Nephron progenitor cell (in vitro differentiated cells): ENCODE measurements at places on chromosomes 2 and 18.

GRCh38 chr2:72738096-72738495 lies 87.7 kb downstream of the EXOC6B start:
- H3K36me3 ChIP-seq: no peaks in the 10 kb centered on the region
- no peak for DNase-seq
- H3K4me3 ChIP-seq: no peak overlapping the region

GRCh38 chr2:171157109-171157500 lies 3.6 kb downstream of the TLK1 start:
- no peaks in the 10 kb centered on the region for H3K27me3 ChIP-seq
- DNase-seq: no peak
- H3K27ac ChIP-seq: no peak overlapping the region
- peaks cover 51% of the 10 kb centered on the region for H3K4me1 ChIP-seq

DNA sequence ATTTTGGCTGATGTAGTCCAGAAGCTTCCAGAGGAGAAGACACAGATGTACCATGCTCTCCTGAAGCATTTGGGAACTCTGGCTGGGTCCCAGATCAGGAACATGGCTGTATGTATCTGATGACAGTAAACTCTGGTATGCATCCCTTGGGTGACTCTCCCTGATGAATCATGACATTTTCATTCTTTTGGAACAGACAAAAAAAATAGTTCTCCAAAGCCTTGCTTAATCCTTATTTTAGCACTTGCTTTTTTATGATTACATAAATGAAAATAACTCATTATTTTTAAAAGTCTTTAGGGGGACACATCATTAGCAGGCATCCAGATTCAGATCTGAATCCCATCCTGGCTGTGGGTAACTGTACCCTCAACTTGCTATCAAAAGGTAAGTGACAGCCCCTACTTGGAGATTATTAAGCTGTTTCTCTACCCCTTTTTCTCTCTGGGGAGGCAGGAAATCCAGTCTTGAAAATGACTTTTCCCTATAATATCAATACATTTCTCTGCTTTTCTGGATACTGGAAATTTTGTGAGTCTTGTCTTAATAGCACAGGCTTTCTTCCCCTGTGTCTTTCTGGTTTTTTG lies 23.3 kb downstream of the AOX1 start:
- no peak overlapping the region for H3K27ac ChIP-seq
- no peaks in the 10 kb centered on the region for H3K4me1 ChIP-seq
- DNase-seq: no peak

DNA sequence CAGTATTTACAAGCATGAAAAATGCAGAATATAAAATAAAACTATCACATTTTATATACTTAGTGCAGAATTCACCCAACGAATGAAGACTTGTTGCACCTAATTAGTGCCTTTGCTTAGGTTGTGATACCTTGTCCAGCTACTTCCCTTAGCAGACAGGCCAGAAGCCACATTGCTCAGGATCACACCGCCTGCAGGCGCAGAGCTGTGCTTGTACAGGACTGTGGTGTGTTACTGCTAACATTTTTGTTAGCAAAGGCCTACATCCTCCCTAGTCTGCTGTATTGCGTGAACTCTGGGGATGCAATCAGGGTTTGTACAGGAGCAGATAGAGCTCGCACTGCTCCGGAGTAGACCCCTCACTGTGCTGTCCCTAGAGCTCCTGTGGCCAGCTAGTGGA lies 336.9 kb downstream of the CBLN2 start:
- no peaks in the 10 kb centered on the region for H3K36me3 ChIP-seq
- H3K27me3 ChIP-seq: peaks cover 2% of the 10 kb centered on the region
- DNase-seq: no peak
- no peak overlapping the region for H3K27ac ChIP-seq
- H3K4me1 ChIP-seq: no peaks in the 10 kb centered on the region

DNA sequence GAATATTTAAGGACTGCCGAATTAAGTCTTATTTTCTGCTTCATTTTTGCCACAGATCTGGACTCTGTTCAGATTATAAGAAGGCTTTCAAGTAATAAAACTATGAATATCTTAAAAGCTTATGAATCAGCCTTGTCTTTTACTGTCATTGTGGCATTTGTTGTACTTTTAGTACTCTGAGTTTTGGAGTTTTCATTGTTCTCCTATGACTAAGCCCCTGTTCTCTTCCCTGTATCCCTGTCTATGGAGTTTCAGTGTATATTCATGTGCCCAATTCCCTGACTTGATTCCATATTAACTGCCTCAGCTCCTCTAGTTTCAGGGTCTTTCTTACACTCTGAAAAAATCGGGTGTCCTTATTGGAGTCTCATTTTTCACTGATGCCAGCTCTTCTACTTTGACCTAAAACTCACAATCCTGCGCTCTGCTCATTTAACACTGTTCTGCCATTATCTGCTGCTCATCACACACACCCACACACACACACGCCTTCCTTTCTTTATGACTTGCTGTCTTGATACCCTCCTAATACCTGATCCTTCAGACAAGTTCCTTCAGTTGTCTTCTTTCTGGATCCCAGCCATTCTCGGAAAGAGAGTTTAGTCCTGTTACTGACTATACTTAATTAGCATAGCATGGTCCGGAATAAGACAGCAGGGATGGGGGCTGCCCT lies 511.8 kb downstream of the CPS1 start:
- peaks cover 5% of the 10 kb centered on the region for H3K27me3 ChIP-seq
- peaks cover 4% of the 10 kb centered on the region for H3K4me1 ChIP-seq
- H3K4me3 ChIP-seq: no peak overlapping the region
- H3K36me3 ChIP-seq: no peaks in the 10 kb centered on the region

DNA sequence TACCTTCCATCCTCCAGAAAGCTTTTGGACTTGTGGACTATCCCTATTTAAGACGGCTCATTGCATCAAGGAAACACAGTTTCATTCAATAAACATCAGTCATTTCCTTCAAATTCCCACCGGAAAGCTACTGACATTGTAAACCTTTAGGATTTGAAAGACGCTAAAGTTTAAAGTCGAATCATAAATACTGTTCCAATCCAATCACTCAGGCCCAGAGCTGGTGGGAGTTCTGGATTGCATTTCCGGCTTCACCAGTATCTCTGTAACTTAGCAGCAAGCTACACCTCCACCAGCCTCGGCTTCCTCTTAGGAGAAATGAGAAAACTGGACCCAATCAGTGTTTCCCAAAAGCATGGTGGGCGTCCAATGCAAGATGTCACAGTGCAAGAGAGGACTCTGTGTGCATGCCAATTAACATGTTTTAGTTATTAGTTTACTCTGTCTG lies 1.6 kb downstream of the WDFY1 start:
- peaks cover 52% of the 10 kb centered on the region for H3K4me1 ChIP-seq
- no peaks in the 10 kb centered on the region for H3K27me3 ChIP-seq
- H3K36me3 ChIP-seq: peaks cover 23% of the 10 kb centered on the region
- no peak overlapping the region for H3K27ac ChIP-seq
- no peak for DNase-seq

GRCh38 chr18:9716780-9717563 lies 8.9 kb downstream of the RAB31 start:
- H3K27ac ChIP-seq: no peak overlapping the region
- H3K4me1 ChIP-seq: peaks cover 54% of the 10 kb centered on the region
- peaks cover 4% of the 10 kb centered on the region for H3K27me3 ChIP-seq
- H3K36me3 ChIP-seq: peaks cover 4% of the 10 kb centered on the region
- no peak overlapping the region for H3K4me3 ChIP-seq
- DNase-seq: no peak

GRCh38 chr2:189719571-189719970 lies 43.0 kb downstream of the OSGEPL1 start:
- no peaks in the 10 kb centered on the region for H3K4me1 ChIP-seq
- peaks cover 3% of the 10 kb centered on the region for H3K27me3 ChIP-seq
- H3K27ac ChIP-seq: no peak overlapping the region
- no peak for DNase-seq
- peaks cover 18% of the 10 kb centered on the region for H3K36me3 ChIP-seq
- H3K4me3 ChIP-seq: no peak overlapping the region

DNA sequence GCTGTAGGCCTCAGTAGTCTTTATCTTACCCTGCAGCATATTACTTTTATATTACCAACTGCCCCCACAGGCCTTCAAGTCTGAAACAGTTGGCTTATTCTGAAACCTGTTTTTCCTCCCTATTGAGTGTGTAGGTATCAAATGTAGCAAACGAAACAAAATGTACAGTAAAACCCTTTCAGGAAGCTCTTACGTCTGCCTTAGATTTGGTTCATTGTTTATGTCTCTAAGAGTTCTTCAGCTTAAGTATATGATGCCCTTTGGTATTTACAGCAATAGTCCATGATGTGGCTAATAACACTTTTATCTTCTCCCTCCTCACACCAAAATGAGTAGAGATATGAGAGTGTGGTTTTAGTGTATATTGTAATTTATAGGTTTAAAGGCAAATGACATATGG lies 108.8 kb downstream of the DOCK10 start:
- H3K27me3 ChIP-seq: peaks cover 17% of the 10 kb centered on the region
- H3K4me3 ChIP-seq: no peak overlapping the region
- H3K27ac ChIP-seq: no peak overlapping the region
- H3K4me1 ChIP-seq: peaks cover 3% of the 10 kb centered on the region
- no peak for DNase-seq

- DNase-seq: no peak
- H3K27ac ChIP-seq: no peak overlapping the region
- H3K4me1 ChIP-seq: peaks cover 58% of the 10 kb centered on the region
- H3K36me3 ChIP-seq: peaks cover 41% of the 10 kb centered on the region
- peaks cover 3% of the 10 kb centered on the region for H3K27me3 ChIP-seq
Observed at GRCh38 chr2:99698896-99699295, 209.1 kb upstream of the REV1 start.

- no peak for DNase-seq
- peak overlapping the region; percentile 64 for H3K27ac ChIP-seq
- H3K36me3 ChIP-seq: peaks cover 14% of the 10 kb centered on the region
- peaks cover 15% of the 10 kb centered on the region for H3K27me3 ChIP-seq
- peaks cover 35% of the 10 kb centered on the region for H3K4me1 ChIP-seq
Observed at GRCh38 chr2:120953066-120953756, 217.5 kb downstream of the GLI2 start.

- no peaks in the 10 kb centered on the region for H3K36me3 ChIP-seq
- no peak overlapping the region for H3K4me3 ChIP-seq
- DNase-seq: no peak
- peaks cover 4% of the 10 kb centered on the region for H3K27me3 ChIP-seq
- peaks cover 6% of the 10 kb centered on the region for H3K4me1 ChIP-seq
- H3K27ac ChIP-seq: no peak overlapping the region
Observed at GRCh38 chr2:195333869-195334268, 323.2 kb upstream of the SLC39A10 start.

DNA sequence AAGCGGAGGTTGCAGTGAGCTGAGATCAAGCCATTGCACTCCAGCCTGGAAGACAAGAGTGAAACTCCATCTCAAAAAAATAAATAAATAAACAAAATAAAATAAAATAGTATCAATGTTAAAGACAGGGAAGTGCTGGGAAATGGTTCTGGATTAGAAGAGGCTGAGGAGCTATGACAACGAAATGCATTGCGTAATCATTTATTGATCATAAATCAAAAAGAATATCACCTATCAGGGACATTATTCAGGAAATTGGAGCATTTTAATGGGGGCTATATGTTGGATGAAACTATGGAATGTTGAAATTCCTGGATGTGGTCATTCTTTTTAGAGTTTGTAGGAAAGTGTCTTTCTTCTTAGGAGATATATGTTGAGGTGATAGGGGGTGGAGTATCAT lies 30.9 kb upstream of the MTA3 start:
- no peak overlapping the region for H3K27ac ChIP-seq
- H3K4me1 ChIP-seq: no peaks in the 10 kb centered on the region
- H3K27me3 ChIP-seq: peaks cover 6% of the 10 kb centered on the region
- H3K4me3 ChIP-seq: no peak overlapping the region

DNA sequence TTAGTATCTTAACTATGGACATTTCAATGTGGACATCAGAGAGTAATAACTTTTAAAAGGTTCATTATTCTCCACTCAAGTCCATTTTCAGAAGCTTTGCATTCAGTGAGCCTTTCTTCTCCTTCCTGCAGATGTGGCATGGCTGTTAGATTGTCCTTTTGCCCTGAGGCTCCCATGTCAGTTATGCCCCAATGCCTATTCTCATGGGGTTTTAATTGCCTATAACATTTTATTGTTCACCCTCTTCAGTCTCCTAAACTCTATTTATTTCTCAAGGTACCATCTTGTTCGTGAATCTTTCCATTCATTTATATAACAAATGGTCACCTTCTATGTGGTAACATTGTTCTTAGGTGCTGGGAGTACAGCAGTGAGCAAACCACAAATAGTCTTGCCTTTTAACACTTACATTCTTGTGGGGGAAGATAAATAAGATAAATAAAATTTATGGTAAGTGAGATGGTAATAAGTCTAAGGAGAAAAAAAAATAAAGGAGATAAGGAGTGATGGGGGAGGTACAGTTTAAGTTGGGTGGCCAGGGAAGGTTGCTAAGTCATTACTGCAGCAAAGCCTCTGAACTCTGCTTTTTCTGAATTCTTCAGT lies 277.9 kb upstream of the SIX3 start:
- no peaks in the 10 kb centered on the region for H3K36me3 ChIP-seq
- no peak overlapping the region for H3K27ac ChIP-seq
- H3K4me1 ChIP-seq: no peaks in the 10 kb centered on the region
- DNase-seq: no peak
- H3K4me3 ChIP-seq: no peak overlapping the region

GRCh38 chr2:203852760-203853159 lies 14.8 kb upstream of the CTLA4 start:
- DNase-seq: no peak
- no peak overlapping the region for H3K27ac ChIP-seq
- no peaks in the 10 kb centered on the region for H3K36me3 ChIP-seq
- H3K27me3 ChIP-seq: peaks cover 7% of the 10 kb centered on the region

- H3K4me3 ChIP-seq: no peak overlapping the region
- peak overlapping the region; percentile 17 for H3K27ac ChIP-seq
- no peak for DNase-seq
- H3K36me3 ChIP-seq: no peaks in the 10 kb centered on the region
Observed at GRCh38 chr2:122851972-122852531, 1096.6 kb downstream of the TSN start.

DNA sequence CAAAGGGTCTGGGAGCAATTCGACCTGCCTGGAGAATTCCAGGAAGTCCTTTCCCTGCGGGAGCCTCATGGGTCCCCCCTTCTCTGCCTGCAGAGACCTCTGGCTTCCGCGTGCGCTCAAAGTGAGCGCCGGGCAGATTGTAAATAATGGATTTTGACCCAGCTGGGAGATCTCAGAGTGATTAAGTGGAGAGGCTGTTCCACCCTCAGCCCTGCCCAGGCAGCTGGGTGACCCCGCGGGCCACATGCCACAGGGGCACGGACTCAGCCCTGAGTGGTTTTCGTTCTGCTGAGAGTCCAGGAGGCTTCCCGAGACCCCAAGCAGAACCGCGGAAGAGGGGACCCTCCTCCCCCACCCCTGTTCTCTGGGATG lies 1.2 kb downstream of the KCNG2 start:
- H3K36me3 ChIP-seq: no peaks in the 10 kb centered on the region
- peak; percentile 29 for DNase-seq
- H3K4me1 ChIP-seq: peaks cover 23% of the 10 kb centered on the region
- H3K27ac ChIP-seq: no peak overlapping the region
- peaks cover 75% of the 10 kb centered on the region for H3K27me3 ChIP-seq

- H3K27me3 ChIP-seq: peaks cover 3% of the 10 kb centered on the region
- no peak overlapping the region for H3K27ac ChIP-seq
Observed at GRCh38 chr2:44615950-44616518, 254.3 kb downstream of the CAMKMT start.

- H3K4me1 ChIP-seq: peaks cover 66% of the 10 kb centered on the region
- H3K27ac ChIP-seq: peak overlapping the region; percentile 68
- peaks cover 2% of the 10 kb centered on the region for H3K27me3 ChIP-seq
- no peak for DNase-seq
- H3K36me3 ChIP-seq: no peaks in the 10 kb centered on the region
- no peak overlapping the region for H3K4me3 ChIP-seq
Observed at GRCh38 chr2:12543978-12544558, 172.7 kb upstream of the TRIB2 start.
